HT1080 (cell line): ENCODE measurements at places on chromosomes 1 and 21.

DNA sequence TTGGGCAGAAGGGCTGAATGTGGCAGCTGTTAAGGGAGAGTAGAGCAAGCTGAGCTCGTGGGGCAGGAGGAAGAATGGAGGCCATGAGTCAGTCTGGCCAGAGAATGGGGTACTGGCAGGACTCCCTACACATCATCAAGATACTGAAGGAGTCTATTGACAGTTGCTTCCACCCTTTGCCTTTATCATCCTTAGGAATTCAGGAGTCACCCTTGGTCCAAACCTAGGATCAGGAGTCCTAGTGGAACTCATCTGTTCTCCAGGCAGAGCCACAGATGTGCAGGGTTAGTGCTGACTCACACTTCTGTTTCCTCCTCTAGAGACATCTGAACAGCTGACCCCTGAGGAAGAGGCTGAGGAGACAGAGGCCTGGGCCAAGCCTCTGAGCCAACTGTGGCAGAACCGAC, 18.7 kb upstream of the ST3GAL3 start:
- peak; percentile 88 for DNase-seq

DNA sequence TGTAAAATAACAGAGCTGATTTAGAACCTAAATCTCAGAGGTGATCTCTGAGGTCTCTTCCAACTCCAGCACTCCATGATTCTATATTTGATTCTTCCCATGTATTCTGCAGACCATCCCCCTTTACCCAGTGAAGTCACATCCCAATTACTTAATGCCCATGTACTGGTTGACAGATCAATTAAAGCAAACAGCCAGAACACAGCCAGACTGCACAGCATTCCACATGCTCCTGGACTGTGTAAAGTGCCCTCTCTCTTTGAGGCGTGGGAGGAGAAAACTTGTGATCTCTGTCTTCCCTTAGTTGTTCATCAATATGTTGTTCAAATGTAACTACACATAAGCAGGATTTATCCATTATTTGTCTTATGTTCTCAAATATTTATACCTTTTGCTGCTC, 18.1 kb downstream of the NOS1AP start:
- no peak for DNase-seq

GRCh38 chr1:4004635-4005430, 104.8 kb upstream of the C1orf174 start:
- no peak for DNase-seq

DNA sequence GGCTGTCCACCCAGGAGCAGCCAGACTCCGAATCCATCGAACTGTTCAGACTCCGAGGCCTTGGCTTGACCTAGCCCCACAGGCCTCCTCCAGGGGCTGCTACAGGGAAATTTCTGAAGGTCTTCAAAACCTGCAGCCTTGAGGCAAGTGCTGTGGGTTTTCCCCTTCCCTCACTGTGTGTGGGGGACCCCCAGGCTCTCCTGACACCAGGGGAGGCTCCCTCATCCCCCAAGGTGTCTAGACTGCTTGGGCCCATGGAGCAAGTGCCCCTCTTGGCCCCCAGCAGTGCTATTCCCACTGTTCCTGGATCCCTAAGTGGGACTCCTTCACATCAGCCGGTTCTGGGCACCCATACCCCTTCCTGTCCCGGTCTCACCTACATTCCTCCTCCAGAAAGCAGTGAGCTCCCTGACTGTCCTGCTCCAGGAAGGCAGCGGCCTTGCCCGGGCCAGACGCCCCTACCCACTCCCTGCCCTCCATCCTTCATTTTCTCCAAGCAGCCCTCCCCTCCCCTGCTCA, 814 bp downstream of the PAQR7 start:
- DNase-seq = no peak

DNA sequence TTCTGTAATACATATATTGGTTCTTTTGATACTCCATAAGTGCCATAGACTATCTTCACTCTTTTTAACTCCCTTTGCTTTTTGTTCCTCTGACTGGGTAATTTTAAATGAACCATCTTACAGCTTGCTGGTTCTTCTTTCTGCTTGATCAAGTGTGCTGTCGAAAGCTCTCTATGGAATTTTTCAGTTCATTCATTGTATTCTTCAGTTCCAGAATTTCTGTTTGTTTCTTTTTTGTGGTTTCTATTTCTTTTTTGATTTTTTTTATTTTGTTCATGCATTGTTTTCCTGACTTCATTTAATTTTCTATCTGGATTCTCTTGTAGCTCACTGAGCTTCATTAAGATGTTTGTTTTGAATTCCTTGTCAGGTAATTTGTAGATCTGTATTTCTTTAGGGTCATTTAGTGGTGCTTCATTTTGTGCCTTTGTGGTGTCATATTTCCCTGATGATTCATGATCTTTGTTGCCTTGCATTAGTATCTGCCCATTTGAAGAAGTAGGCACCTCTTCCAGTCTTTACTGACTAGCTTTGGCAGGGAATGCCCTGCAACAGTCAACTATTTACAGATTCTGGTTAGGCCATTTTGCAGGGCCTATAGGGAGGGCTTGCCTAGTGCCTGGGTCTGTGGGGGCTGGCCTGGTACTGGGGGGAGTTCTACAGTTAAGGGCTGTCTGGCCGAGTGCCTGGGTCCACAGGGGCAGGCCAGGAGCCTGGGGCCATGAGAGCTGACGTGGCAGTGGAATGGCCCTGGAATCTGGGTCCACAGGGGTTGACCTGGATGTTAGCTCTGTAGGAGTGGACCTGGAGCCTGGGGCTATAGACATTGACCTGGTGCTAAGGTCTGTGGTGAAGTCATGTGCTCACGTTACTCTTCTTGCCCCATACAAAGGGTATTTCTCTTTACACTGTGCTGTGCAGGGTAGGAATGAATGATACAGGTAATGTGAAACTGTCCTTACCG, 89.7 kb downstream of the MAGI3 start:
- DNase-seq = peak; percentile 61

DNA sequence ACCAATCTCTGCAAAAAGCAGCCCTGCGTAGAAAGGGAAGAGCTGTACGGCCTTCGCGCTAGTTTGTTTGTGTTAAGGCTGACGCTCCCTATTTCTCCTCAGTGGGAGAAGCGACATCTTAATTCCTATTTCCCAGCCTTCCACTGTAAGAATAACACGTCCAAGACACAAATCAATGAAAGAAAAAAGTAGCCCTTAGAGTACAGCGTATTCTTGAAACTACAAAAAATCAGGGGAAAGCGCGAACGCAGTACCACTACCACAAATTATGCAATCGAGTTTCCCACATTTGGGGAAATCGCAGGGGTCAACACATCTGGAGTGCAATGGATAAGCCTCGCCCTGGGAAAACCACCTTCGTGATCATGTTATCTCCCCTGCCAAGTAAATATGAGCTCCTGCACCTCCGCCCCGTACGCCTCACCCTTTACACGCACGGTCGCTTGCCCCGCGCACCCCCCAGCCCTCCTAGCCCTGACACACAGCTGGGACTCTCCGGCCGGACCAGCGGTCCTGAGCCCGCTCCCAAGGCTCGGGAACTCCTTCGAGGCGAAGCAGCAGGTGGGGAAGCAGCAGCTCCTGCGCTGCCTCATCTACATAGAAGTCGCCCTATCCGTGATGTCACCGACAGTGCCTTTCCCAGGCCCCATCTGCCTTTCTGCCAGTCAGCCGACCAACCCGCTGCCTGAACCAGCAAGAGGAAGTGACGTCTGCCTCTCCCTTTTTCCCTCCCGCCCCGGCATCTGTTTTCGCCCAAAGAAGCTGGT, 94.7 kb downstream of the PPIAL4G start:
- DNase-seq = peak; percentile 91

GRCh38 chr1:98388441-98388840, 273.1 kb upstream of the SNX7 start:
- peak; percentile 93 for DNase-seq

GRCh38 chr1:162357681-162358266, 18.9 kb downstream of the SPATA46 start:
- peak; percentile 24 for DNase-seq

GRCh38 chr1:82700476-82700875, 899.7 kb downstream of the ADGRL2 start:
- no peak for DNase-seq

- DNase-seq = peak; percentile 2
Observed at GRCh38 chr21:15520811-15521643, 208.8 kb upstream of the USP25 start.

DNA sequence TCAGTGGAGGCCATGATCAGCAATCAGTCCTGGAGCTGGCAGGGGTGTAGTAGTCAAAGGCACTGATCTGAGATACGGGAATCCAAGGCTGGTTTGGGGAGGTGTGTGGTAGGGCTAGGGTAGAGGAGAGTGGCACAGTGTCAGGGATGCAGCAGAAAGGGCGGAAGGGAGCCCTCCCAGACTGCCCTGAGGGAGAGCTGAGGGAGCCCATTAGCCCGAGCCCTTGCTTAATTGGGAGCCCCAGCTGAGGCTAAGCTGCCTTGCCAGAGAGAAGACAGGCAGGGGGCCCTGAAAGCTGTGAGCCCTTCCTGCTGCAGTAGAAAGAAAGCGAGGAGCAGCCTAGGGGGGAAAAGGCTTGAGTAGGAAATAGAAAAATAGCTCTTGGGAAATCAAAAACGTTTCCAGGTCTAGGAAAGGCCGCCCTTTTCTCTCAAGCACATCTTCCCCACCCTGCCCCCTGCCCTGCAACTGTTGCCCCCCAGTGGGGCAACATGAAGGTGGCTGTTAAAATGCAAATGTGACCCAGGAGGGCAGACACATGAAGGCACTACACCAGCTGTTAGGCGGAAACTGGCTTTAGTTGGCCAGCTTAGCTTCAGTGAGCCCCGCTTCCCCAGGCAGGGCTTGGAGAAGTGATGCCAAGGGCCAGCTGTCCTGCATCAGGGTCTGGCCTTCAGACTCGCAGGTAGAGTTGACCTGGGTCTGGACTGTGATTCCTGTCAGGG, 106.2 kb downstream of the UCK2 start:
- no peak for DNase-seq

- DNase-seq = no peak
Observed at GRCh38 chr1:168086438-168086837, 50.3 kb downstream of the GPR161 start.

DNA sequence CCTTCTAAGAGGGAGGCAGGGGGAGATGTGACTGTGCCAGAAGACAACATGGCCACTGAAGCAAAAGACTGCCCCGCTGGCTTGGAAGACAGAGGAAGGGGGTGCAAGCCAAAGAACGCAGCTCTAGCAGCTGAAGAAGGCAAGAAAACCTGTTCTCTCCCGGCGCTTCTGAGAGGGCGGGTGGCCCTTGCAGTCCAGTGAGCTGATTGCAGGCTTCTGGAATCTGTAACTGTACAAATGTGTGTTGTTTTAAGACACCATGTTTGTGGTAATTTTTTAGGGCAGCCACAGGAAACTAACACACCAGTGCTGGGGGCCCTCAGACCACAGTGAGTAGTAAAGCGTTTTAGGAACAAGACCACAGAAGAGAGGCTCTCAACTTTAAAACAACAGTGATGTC, 47.0 kb downstream of the CD46 start:
- DNase-seq = no peak

DNA sequence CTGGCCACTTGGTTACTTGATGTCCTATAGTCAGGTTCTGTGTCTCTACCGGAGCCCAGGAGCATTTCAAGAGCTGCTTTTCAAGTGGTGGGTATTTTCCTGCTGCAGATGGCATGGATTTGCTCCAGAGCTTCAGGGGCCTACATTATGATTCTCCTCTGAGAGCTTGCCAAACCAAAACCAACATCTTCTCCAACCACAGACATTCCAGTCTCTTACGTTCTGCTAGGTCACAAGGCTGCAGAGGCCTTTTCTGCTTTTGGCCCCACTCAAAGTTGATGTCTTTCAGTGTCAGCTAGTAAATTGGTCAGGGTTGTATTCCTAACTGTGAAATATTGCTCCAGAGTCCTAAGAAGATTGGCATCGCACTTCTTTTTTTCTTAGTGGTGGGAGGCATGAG, 14.7 kb upstream of the AQP10 start:
- DNase-seq = peak; percentile 77

DNA sequence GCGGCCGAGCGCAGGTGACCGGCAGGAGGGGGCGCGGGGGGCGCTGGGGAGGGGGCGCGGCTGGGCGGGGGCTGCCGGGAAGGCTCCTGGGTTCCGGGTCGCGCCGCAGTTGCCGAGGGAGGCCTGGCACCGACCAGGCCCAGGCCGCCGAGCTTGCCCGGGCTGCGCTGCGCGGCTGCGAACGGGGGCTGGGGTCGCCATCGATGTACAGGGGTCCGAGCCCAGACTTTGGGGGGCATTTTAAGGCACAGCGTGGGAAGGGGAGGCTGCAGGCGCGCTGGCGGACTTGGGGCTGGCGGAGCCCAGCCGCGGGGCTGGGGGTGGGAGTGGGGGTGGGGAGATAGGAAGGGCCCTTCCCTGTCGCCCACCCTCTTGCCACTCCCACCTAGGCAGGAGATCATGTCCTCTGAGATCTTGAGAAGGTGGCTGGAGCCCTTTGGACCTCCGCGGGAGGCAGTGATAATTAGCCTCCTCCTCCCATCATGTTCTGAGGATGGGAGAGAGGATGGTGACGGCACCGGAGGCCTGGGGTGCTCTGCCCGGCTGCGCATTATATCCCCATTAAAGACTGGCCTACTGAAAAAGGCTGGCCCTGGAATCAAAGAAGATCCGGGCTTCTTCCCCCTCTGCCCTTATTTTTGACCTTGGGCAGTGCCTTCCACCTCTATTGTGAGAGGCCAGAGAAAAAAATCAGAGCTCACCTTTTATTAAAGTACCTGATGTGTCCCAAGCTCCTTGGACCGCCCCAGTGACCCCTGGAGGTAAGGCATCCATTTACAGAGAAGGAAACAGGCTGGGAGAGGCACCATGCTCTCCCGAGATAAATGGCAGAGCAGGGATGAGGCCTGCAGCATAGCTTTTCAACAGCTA, 497 bp downstream of the FBXO44 start:
- DNase-seq = no peak

DNA sequence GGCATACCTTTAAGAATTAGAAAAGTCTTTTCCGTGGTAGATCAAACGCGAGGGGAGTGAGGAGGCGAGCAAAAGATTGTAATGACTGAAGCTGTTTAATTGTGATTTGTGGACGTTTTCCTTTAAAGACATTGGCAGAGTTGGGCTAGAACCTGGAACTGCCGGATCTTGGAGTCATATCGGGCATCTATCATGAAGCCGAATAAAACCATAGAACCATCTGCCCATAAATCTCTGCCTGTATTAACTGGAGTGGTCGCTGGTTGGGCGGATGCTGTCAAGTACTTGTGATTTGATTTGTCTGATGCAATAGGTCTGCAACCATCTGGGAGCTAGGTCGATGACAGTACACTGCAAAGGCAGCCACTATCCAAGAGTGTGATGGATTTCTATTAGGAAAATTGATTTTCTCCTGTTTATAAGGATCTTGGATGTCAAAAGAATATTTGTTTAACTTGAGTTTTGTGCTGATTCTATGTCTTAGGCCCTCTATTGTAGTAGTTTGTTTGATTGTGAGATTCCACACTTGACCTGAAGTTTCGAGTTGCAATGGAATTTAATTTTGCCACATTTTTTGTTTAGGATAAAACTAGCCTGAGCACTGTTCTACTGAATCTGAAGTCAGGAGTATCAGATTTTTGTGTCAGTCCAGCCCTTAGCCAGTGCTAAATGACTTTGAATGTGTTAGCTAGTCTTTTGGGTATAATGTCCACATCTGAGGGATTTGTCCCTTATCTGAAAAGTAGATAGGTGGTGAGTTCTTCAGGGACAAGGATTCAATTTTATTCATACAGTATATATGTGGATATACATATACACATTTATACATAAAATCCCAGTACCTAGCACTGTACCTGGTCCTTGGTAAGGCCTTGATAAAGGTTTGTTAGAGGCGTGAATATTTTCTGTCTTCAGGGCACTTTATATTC, 1.2 kb downstream of the SARS1 start:
- DNase-seq = peak; percentile 63

- no peak for DNase-seq
Observed at GRCh38 chr1:175656416-175656815, 87.0 kb downstream of the TNR start.

GRCh38 chr1:170351366-170351946, 180.5 kb upstream of the GORAB start:
- DNase-seq = no peak
